Stimulated activated CD8-positive, alpha-beta memory T cell treated with anti-CD3 and anti-CD28 coated beads, Interleukin-7, amount 100 ng/mL, for 24 hours (primary cell): ENCODE measurements at places on chromosomes 3 and 15.
A peak's percentile ranks its signal among the peaks of the same experiment; 100 is the strongest.

DNA sequence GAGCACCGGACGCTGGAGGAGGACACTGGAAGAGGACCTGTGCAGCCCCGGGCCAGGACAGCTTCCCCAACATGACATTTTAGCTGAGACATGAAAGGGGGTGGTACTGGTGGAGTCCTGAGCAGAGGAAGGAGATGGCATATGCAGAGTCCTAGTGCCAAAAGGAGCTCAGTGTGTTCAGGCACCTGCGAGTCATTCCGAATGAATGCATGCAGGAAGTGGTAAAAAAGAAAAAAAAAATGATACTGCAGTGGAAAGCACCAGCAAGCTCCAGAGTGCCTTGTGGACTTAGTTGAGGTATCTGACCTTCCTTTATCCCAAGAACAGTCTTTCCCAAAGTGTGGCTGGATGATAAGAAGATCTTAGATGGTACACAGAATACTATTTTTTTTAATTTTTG is 6.6 kb upstream of the ZNF148 start:
- no peak for DNase-seq

- DNase-seq: no peak
Observed at GRCh38 chr3:114376516-114377185, 82.8 kb downstream of the TIGIT start.

DNA sequence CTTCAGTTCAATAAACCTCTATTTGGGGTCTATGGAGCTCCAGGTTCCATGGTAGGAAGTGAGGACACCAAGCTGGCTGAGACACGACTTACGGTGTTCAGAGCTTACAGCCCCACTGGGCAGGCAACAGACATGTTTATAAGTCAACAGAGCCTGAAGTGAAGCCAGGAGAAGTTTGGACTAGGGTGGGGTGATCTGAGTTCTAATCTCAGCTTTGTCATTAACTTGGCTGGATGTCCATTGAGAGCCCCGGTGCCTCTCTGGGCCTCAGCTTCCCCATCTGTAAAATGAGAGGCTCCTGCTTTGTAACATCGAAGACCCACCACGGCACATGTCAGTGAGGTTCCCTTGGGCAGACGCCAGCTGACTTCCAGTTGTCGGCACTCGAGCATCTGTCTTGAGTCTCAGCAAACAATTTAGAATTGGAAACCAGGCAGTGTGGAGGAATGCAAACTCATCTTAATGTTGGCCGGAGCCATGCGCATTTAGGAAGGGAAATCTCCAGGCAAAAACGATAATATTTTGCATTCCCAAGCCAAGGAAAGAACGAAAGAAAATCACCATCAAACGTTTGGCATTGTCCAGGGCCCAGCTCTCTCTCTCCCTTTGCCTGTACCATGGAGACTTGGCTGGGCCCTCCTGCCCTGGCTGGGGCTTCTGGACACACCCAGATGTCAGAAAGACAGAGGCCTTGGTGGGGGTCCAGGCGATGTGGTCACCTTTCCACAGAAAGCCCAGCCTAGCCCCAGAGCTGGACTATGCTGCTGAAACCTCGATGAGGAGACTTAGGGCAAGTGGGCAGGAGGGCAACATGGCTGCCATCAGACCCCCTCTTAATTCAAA is 18.4 kb downstream of the ITGA11 start:
- no peak for DNase-seq

- no peak for DNase-seq
Observed at GRCh38 chr3:176867681-176868663, 329.3 kb downstream of the TBL1XR1 start.

DNA sequence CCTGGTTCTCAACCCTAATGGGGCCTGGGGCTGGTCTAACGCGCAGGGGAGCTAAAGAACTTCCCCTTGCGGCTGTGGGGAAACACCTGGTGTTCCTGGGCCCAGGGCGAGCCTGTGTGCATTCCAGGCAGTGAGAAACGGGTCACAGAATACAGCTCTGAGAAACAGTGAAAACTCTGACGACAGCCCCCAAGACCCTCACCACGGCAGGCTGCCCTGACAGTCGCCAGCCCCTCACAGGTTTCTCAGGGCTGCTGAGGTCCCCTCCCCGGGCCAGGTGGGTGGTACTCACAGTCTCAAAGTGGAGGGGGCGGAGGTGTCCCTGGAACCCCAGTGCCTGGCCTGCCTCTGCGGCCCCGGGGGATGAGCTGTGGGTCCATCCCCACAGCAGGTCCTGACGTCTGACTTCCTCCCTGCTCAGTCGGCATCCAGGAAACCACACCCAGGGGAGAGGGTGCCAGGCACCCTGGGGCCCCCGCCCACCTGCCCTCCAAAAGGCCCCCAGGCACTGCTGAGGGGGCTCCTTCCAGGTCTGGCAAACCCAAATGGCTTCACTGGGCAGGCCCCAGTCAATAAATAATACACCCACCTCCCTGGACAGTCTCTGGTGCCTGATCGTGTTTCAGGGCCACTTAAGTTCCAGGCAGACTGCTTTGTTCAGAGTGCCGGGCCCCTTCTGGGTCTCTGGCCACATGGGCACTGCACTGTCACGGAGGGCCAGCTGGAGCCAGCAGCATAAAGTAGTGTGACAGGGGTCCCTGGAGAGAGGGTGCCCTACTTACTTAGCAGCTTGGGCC is 57.7 kb downstream of the IQSEC1 start:
- DNase-seq: no peak

GRCh38 chr15:89429986-89430385 is 66.4 kb downstream of the RHCG start:
- DNase-seq: no peak

DNA sequence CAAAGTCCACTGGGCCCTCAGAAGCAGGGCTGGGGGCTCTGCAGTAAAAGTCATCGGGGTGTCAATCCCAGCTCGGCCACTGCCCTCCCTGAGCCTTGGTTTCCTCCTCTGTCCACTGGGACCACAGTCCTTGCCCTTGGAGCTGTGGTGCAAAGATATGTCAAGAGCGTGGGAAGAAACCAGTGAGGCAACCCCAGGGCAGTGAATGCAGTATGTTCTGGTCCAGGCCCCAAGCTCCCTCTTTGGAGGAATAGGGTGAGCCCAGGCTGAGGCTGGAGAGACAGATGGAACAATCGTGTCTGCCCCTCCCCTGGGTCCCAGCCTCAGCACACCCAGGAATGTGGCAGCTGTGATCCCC is 779 bp downstream of the GRIP2 start:
- no peak for DNase-seq

GRCh38 chr3:111517801-111518200 is 24.2 kb upstream of the CD96 start:
- no peak for DNase-seq

DNA sequence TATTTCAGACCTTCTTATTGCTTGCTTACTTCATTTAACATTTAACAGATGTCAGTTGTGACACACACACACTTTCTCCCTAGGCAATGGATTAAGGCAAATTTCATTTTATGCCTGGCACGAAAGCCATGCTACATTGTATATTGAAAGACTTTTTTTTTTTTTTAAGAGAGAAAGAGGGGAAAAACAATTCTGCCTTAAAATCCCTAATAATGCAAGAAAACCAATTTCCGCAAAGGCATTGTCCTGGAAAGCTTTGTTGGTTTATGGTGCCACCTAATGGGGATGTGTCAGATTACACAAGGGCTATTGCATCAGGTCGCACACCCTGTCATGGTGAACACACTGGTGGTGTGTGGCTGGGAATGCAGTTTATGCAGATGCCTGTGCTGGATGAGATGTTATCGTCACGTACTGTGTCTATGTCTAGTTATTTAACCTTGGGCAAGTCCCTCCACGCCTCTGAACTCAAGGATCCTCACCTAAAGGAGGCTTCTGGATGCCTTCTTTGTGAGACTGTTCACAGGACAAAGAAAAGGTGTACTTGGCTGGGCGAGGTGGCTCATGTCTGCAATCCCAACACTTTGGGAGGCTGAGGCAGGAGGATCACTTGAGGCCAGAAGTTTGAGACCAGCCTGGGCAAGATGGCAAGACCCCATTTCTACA is 37.3 kb upstream of the RFTN1 start:
- DNase-seq: peak; percentile 26

DNA sequence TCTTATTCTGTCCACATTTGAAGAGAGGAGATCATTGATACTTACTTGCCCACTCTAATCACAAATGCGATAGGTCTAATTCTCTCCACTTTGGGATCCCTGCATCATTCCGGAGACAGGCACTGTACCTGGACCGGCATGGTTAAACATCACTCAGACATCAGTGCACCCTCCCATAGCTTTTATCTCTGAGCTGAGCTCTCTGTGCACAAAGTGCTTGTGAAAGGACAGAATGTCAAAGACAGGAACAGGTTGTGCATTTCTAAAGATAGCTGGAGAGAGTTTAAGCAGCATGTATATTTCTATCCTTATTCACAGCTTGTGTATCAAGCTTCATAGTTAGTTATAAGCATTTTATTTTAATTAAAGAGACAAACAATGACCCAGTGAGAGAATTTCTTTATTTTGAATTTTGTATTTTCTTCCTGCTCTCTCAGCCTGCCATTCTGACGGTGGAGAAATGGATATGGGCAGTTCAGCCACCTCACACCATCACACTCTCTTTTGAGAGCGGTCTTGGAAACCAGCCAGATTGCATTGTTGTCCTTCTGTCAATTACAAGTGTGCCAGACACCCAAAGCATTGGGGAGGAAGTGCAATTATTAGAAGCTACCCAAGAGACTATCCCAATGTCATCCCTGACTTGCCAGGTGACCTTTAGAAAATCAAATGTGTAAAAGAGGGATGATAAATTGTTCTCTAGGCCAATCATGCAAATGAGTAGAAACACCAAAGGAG is 65.2 kb upstream of the CHL1 start:
- DNase-seq: no peak

- DNase-seq: no peak
Observed at GRCh38 chr15:58479941-58480340, 48.1 kb downstream of the LIPC start.

GRCh38 chr15:90402223-90402622 is 14.2 kb downstream of the IQGAP1 start:
- no peak for DNase-seq

GRCh38 chr3:120821426-120821825 is 78.9 kb downstream of the GTF2E1 start:
- DNase-seq: no peak

DNA sequence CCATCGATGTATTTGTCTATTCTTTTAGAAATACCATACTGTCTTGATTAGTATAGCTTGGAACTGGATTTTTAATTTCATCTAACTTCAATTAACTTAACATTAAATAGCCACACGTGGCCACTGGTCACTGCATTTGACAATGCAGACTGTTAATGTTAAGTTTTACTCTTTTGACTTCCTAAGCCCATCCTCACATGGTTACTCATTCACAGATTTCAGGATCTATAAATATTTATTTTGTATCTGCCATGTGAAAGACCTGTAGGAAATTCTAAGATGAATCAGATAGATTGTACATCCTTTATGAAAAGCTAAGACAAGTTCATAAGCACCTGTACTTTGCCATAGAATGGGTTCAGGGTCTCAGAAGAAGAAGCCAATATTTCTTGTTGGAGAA is 8.3 kb upstream of the RORA start:
- no peak for DNase-seq

DNA sequence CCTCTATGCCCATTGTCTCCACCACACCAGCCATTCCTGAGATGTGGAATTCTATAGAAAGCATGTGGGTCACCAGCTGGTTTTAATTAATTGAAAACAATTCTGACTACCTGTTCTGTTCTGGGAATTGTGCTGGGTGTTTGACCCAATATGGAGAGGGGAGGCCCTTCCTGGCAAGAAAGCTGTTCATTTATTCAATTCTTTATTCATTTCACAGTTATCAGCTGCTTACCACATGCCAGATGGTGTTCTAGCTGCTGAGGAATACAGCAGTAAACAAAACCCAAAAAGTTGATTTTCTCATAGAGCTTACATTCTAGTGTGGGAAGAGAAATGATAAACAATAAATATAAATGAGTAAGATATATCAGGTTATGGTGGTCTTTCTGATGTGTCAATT is 296.1 kb upstream of the RASGRP1 start:
- DNase-seq: no peak

GRCh38 chr3:107969994-107970819 is 120.6 kb downstream of the CD47 start:
- no peak for DNase-seq

DNA sequence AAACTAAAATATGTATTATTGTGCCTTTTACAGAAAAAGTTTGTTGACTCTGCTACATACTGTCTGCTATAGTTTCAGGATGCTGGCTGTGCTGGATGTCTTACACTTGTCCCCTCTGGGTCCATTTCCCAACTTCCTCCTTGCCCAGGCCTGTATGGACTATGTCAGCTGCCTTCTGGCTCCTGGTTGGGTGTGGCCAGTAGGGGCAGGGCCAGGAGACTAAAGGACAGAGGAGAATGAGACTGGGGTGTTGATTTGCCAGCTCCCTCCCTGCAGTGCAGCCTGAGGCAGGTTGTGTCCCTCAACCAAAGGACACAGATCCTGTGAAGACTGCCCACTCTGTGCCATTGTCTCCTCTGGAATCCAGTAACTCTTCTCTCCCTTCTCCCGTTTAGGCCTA is 90.6 kb upstream of the UBE2E2 start:
- DNase-seq: no peak

GRCh38 chr15:38699633-38700230 is 135.1 kb upstream of the RASGRP1 start:
- DNase-seq: no peak

DNA sequence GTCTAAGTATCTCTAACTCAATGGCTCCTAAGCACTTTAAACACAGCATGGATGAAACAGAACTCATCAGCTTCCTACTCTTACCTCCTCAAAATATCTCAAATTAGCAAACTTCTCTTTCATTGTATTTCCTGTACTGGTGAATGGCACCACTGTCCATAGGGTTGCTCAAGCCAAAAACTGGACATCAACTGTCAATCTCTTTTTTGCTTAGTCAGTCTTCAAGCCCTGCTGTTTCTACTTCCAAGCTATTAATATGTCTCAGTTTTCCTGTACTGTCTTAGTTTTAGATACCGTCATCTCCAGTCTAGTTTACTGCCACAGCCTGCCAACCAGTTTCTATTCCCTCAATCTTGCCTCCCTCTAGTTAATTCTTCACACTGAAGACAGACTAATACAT is 48.3 kb upstream of the KPNA4 start:
- DNase-seq: no peak

DNA sequence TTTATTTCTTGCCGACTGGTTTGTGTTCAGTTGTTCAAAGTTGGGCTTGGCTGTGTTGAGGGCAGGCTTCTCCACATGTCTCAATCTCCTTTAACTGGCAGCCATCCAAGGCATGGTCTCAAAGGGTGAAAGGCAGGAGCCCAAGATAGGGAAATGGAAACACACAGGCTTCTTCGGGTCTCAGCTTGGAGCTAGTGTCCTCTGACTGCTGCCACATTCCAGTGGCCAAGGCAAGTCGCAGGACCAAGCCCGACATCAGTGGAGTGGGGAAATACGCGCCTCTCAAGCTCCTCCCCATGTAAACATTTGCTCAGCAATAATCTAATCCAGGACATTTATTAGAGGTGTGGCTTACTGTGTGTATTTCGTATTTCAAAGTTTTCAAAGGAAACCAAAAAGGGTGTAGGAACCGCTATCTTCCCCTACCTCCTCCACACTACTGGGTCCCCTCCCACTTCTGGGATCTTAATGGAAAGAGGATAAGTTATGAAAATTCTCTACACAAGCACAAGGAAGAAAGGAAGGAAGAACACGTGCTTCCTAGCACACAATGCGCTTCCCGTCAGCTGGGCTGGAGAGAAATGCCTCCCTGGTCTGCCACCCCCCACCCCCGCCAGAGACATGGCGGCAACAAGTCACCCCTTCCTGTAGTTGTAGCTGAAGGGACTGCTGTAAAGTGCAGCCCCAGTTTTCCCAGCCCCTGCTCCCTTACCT is 181.7 kb downstream of the FAM43A start:
- DNase-seq: no peak
